ENCODE measurements at places on chromosomes 3 and 15.

- no peak for DNase-seq
Observed at GRCh38 chr3:53726643-53727042, 119.6 kb downstream of the CHDH start.

GRCh38 chr3:113685124-113685523 is 11.3 kb downstream of the USF3 start:
- DNase-seq = no peak

GRCh38 chr3:17469520-17469919 is 272.9 kb downstream of the TBC1D5 start:
- DNase-seq = no peak

GRCh38 chr3:147189016-147189415 is 217.3 kb downstream of the ZIC4 start:
- DNase-seq = no peak

DNA sequence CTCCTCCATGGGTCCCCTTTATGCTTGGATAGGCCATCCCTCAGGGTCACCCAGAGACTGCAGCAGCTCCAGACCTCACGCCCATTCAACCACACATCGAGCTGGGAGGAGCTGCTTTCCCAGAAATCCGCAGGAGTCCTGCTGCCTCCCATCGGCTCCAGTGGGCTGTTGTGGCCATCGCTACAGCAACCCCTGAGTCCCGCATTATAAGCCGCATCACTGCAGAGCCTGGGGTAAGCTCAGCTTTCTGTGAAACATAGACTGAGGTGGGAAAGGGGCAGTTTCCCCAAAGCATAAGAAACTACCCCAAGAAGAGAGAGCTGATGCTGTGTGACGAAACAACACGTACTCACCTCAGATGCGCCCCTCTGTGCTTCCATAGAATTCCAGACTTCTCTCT is 35.7 kb downstream of the MRPL46 start:
- DNase-seq = no peak

- no peak for DNase-seq
Observed at GRCh38 chr3:38011111-38011510, 18.3 kb downstream of the PLCD1 start.
